Germinal center (tissue), 1 donor: ENCODE measurements at places on chromosomes 6 and 20.

DNA sequence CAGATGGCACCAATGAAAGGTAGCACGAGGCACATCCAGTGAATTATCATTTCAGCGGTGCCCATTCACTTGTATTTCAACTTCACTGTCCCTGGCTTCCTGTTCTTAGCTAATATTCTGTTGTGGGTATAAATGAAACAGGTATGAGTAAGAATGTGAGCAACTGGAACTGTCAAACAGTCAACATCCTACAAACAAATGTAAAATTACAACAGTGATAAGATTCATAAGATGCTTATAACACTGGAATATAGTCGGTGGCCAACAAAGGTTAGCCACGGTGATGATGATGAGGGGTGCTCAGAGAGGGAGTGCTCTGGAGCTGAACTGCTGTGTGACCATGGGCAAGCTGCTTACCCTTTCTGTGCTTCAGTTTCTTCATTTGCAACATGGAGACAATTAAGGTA is 74.9 kb upstream of the TOX2 start:
- DNase-seq: no peak

GRCh38 chr6:25747477-25747876 is 7.1 kb upstream of the SLC17A4 start:
- no peak for DNase-seq

DNA sequence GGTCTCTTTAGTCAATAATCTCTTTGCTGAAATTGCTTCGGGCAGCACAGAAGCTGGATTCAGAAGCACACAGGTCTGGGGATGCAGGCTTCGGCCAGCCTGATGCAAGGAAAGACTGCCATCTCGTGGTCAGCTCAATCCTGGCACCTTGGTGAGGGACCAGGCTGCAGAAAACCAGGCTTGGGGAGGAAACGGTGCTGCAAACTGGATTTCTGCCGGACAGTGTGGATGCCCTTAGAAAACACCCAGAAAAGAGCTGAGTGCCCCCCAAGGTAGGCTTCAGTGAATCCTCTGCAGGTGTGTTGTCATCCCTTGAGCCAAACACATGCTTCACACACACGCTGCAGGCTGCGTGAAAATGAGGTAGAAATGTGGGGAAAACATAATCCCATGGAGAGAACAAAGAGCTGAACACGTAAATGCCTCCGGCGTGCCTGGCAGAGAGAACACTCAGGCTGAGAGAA is 89.8 kb upstream of the PAX1 start:
- DNase-seq: peak; percentile 51

DNA sequence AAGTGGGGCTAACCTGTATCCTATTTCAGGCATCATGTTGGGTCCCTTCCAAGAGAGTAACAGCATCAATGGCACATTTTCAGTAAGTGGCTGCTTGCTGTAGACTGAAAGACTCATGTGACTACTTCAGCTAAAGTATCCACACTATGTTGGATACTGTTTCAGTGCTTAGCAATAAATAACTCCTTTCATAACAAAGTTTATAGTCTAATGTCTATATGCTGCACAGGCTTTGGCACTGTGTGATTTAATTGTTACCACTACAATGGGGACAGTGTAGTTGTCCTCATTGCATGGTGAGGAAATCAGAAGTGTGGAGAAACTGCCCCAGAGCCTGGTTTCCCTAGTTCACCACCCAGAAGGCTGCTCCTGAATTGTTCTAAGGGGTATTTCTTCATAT is 318.0 kb upstream of the PTCHD4 start:
- DNase-seq: no peak

- DNase-seq: no peak
Measured at GRCh38 chr6:13260101-13260598, 68.2 kb downstream of the TBC1D7 start.

GRCh38 chr20:2314759-2315439 is 19.1 kb downstream of the TGM3 start:
- no peak for DNase-seq

- DNase-seq: no peak
Measured at GRCh38 chr6:25312703-25313102, 33.5 kb downstream of the CARMIL1 start.
